ENCODE measurements at places on chromosomes 12 and 14.
A peak's percentile ranks its signal among the peaks of the same experiment; 100 is the strongest.

- DNase-seq: no peak
Measured at GRCh38 chr12:130127912-130128789, 34.1 kb upstream of the FZD10 start.

- no peak for DNase-seq
Measured at GRCh38 chr14:58954901-58955861, 233.3 kb upstream of the DAAM1 start.

- no peak for DNase-seq
Measured at GRCh38 chr14:50985124-50985858, 41.0 kb upstream of the PYGL start.

GRCh38 chr14:38405851-38406635 lies 150.2 kb upstream of the CLEC14A start:
- no peak for DNase-seq

DNA sequence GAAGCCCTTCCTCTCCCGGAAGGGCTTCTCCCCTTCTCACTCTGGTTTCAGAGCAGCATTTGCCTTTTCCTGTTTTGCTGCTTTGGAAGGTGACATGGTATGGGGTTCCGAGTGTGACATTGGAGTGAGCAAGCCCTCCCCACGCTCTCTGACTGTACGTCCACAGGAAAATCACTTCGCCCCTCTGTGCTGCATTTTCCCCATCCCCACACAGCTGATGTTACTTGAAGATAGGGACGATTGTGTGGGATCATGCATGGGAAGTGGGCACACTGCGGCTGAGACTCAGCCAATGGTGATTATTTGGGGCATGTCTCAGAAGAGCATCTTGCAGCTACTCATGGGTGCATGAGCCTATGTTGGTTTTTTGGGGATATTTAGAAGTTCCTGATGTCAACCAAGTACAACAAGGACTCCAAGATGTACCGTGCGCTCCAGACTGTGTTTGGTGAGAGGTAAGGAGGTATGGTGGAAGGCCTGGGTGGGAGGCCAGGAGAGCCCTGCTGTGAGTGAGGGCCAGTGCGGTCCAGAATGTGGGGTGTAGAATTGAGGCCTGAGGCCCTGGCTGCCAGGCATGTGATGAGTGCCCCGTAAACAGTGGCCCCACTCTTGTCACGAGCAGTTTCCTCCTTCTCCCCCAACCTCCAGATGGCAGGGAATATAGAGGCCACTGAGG lies 15.1 kb downstream of the CYP46A1 start:
- DNase-seq: no peak

DNA sequence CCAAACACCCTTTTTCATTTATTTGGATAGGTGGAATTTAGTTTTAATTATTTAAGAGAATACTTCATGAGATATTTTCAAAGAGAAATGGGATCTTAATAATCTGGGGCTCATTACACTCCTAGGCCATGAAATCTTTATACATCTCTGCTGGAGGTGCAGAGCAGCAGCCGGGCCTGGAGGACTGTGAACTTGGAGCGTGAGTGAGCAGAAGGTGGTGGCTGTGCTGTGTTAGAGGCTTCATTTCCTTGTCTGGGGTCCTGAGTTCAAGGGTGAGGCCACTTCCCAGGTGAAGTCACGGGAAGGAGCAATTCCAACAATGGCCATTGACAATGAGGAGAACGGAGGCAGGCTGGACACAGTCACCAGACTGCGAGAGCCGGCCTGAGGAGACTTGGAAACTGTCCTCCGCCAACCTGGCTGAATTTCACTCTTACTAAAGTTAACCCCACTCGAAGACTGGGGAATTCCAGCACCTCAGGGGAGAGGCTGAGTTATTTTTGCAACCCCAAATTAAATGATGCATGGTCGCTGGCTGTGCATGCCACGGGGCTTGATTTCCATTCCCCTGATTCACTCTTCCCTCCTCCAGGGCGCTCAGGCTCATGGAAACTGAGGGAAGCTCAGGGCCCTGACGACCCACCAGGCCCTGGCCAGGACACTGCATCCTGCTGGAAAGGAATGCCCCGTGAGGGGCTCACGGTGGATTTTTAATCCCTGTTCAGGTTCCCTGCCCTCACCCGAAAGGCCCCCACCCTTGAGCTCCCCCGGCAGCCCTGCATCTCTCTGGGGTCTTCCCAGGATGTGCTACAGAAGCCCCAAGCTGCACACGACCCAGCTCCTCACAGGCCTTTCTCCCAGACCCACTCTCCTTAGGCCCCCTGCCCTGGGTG lies 22.6 kb upstream of the TRAF3 start:
- no peak for DNase-seq

- no peak for DNase-seq
Measured at GRCh38 chr12:19185262-19185929, 55.9 kb downstream of the PLEKHA5 start.

DNA sequence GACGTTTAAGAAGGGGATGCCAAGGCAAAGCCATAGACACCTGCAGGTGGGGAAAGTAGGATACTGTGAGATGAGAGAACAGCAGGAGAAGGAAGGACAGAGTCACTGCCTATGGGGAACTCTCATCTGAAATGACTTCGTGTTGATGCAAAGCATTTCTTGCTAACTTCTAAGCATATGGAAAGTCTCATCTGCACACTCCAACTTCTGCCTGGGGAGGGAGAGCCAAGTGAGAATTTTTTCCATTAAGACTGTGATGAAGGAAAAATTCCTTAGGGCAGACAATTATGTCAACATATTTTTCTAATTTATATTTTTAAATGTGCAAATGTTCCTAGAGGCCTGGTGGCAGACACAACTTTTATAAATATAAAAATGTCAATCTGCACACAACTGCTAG lies 115.3 kb downstream of the IPO8 start:
- no peak for DNase-seq

DNA sequence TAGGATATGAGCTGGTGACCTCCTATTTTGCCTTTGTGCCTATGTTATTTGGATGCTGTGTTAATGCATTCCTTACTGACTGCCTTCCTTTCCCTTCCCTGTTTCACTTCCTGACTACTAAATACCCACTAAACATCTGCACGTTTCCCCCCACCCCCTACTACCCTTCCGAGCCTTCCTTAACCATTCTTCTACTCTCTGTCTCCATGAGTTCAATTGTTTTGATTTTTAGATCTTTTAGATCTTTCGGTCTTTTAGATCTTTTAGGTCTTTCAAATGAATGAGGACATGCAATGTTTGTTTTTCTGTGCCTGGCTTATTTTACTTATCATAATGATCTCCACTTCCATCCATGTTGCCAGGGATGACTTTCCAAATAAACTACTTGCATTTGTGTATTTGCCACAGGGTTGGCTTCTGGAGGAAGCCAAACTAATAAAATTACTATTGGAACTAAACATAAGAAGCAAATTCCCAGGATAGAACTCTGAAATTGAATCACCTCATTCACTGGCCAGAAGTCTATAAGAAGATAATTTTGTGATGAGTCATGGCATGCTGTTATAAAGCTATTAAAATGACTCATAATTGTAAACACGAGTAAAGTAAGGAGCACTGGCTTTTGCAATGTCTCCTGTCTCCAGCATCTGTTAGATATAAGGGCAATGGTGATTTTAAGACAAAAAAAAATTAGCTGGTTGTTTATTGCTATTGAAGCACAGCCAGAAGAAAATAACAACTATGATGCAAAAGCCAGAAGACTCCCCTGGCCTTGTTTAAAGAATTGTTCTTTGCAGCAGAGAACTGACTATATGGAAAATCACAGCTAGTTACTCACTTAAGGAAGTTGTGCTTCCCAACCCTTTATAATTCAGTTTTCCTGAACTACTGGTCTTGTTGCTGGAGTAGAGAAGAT lies 586.3 kb downstream of the LRFN5 start:
- peak; percentile 60 for DNase-seq

DNA sequence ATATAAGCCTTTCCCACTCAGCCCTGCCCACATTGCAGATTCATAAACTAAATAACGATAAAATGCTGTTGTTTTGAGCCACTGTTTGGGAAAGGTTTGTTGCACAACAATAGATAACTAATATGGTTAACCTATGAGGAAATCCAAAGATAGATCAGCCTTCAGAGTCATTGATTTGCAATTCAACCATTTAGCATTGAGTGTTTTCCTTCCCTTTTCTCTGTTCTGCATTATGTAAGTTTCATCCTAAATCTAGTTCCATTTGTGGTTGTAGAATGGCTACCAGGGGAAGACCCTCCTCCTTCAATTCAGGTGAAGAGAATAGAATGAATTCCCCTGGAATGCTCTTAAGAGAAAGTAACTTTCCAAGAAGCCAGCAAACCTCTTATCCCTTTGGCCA lies 19.6 kb downstream of the TC2N start:
- no peak for DNase-seq

DNA sequence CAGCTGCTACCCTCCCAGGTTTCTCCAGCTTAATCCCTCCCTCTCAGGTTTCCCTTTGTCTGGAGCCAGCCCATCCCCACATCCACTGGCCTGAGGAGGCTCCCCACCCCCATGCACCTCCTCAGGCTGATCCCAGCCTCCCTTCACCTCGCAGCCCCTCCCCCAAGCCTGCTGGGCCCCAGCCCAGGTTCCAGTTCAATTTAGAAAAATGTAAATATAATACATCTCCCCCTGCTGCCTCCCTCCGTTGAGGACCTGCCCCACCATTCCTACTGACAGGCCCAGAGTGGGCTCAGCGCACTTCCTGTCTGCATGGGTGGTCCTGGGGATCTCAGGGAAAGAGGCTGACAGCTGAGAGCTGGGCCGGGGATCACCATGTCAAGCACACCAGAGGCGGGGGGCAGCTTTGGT lies 155.8 kb downstream of the NTF3 start:
- no peak for DNase-seq

DNA sequence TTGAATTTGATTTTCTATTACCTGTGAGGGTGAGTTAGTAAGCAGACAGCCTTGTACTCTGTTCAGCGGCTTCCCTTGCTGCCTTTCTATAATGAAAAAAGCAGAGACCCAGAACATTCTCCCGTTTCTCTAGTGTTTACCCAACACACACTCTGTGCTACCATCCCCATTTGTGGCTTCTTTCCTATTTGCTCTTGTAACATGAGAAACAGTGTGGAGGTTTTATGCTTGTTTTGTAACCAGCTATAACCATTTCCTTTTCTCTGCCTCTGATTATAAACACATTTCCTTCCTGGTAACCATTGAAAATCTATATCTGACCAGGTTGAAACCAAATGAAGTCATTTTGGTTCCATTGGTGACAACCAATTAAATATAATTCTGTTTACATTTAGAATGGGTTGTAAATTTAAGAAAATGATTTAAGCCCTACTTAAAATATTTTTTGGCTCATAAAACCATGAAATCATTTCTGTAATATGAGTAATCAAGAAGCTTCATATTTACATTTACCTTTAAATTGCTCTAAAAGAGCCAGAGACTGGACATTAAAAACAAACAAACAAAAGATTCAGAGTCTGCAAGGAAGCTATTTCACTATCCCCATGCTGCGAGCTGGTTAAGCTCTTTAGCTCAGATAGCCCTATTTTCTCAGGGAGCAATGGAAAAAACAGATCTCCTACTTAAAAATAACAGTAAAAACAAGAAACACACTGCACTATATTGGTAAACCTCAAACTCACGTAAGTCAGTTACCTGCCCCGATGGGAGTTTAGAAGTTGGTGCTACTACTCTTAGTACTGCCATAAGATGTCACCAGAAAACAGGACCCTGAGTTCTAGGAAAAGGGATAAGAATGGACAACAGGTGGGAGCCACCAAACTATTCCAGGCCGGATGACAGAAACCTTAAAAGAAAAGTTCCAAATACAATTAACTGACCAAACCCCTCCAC lies 206.5 kb upstream of the EEA1 start:
- DNase-seq: no peak

DNA sequence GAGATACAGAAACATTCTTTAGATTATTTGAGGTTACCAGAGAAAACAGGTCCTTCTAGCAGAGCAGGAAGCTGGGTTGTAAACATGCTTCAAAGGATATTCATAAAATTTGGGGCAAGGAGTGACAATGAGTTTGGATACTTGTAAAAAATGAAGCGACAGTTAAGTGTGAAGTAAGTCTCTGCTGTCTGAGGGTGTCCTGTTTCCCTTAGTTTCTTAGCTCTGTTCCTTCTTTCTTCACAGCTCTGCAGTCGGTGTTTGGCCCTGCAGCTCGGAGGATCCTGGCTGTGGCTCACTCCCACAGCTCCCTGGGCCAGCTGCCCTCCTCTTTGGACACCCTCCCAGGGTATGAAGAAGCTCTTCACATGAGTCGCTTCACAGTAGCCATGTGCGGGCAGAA lies 10.8 kb downstream of the TMEM52B start:
- no peak for DNase-seq

- peak; percentile 41 for DNase-seq
Measured at GRCh38 chr12:92289629-92290349, 144.1 kb upstream of the BTG1 start.

DNA sequence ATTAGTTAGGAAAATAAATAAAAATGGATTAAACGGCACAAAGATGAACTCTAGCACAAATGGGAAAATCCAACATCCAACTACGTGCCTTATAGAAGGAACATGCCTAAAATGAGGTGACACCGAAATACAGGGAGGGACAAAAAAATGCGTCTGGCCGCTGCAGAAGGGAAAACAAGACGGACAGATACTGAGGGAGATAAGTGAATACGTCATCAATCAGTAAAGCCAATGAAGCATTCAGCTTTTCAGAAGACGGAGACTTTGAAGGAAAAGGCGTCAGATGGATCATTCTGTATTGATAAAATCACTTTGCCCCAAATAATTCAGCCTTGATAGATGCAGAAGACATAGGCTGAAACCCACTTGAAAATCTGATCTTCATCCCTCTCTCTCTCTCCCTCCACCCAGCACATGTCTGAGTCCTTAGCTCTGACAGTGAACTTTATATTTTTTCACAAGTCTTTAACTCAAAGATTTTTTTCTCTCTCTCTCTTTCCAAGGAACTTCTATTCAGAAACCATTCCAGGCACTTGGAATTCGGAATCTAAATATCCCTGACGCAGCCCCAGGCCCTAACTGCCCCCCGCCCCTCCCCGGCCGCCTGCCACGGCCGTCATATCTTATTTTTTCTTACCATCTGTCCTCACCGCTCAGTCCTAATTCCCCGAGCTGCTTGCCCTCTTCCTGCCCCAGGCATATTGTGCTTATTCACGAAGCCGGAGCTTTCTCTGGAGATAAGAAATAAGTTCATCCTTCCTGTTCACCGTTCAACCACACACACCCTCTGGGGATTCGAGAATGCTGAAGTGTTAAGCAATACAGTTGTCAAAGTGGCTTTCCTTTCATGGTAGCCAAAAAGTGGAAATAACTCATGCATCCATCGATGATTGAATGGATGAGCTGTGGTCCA lies 35.5 kb upstream of the RFLNA start:
- no peak for DNase-seq

DNA sequence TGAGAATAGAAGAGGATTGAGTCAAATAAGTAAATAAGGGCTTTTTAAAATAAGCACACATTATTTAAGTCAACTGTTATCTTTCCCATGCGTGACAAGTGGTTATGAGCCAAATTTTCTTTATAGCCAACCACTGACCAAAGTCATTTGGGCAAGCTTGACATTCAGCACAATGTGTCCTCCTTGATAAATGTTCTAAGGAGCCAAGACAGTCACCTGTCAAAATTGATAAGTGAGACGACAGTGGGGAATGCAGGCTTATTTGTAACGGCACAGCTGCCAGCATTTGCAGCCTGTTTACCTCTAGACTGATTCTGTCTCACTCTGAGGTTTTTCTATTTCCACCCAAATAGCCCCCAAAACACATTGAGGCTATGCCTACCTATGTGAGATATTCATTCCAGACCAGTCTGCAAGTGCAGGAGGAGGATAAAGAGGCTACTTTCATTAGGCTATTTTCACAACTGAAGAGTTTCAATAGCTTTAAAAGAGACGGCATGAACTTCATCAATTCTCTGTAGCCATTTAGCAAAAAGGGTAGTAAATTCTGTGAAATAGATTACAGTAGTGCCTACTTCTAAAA lies 339.5 kb downstream of the PDZRN4 start:
- DNase-seq: no peak

- no peak for DNase-seq
Measured at GRCh38 chr14:22174412-22175277, 414.4 kb downstream of the DAD1 start.

GRCh38 chr12:57765003-57765697 lies 1.7 kb downstream of the CYP27B1 start:
- no peak for DNase-seq

Data from non-pigmented ciliary epithelial cell (primary cell).